MV-4-11 (cell line): ENCODE measurements at places on chromosomes 5 and 9.
A peak's percentile ranks its signal among the peaks of the same experiment; 100 is the strongest.

DNA sequence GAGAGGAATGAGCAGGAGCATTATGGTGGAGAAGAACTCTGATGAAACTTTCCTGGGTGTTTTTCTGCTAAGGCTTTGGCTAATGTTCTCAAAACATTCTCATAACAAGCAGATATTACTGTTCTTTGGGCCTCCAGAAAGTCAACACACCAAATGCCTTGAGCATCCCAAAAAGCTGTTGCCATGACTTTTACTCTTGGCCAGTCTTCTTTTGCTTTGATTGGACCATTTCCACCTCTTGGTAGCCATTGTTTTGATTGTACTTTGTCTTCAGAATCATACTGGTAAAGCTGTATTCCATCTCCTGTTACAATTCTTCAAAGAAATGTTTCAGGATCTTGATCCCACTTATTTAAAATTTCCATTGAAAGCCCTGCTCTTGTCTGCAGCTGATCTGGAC lies 139.6 kb downstream of the MAN2A1 start:
- DNase-seq: no peak

GRCh38 chr5:93748875-93749397 lies 7.5 kb upstream of the POU5F2 start:
- peak; percentile 15 for DNase-seq

DNA sequence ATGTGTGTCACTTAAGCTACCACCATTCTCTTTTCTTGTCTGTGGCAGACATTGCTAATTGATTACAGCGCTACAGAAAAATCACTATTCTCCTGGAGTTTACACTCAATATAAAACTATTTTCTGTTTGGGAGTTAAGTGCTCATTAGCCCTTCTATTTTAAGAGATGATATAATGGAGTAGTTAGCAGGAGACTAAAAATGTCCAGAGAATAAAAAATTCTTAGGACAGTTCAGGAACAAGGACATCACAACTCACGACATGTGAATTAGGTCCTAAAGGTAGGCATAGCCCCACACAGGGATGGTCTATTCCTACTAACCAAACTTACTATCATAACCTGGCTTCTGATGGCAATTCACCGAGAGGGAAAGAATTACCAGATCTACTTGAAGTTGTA lies 258.5 kb downstream of the KIAA0825 start:
- DNase-seq: no peak

- no peak for DNase-seq
Observed at GRCh38 chr5:102819634-102820033, 64.5 kb downstream of the PAM start.

GRCh38 chr9:134661791-134662142 lies 20.2 kb downstream of the COL5A1 start:
- DNase-seq: no peak

GRCh38 chr5:1570975-1571374 lies 47.2 kb upstream of the LPCAT1 start:
- DNase-seq: no peak

GRCh38 chr5:160925281-160925680 lies 73.3 kb upstream of the ATP10B start:
- no peak for DNase-seq

DNA sequence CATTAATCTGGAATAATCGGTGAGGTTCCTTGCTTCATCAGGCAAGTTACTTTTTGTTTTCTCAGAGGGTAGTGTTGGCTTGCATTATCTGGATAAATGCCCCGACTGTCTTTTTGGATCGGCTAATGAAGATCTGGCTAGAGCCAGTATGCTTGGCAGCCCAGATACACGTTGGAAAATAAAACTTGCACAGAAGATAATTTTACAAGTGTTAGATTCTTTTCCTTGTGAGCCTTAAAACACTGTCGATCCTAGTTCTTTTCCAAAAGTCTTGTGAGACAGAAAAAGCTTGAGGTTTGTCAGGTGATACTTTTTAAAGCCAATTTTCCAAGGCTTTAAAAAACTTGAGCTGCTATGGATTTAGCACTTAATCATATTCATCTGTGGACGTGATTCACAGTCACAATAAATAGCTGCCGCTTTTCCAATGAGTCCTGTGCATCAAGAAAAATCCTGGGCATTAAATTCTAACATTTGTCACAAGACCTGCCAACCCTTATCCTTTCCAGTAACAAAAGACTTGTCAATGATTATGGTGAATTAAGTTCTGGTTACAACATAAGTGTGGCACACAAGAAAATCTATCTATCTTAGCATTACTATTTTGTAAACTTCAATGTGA lies 68.5 kb downstream of the PRLR start:
- DNase-seq: no peak
